ENCODE measurements at places on chromosomes 4 and X.

DNA sequence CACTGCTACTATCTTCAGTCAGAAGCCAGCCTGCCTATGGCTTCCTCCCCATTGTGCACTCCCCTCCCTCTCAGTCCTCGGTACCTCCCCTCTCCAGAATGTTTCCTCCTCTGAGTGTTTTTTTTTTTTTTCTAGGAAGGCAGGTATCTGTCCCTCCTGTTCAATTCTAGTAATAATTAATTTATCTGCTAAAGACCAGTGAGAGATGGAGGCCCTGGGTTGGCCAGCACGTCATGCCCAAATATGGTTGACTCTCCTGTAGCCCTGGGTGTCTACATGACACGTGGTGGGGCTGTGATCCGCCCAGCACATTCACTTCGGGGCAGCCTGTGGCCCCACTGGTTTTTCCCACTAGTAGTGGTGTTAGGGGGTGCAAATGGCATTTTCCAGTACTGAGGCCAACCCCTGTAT lies 1.8 kb downstream of the FLNA start:
- DNase-seq, result no peak

GRCh38 chr4:69589884-69590283 lies 49.6 kb downstream of the UGT2A2 start:
- no peak for DNase-seq

DNA sequence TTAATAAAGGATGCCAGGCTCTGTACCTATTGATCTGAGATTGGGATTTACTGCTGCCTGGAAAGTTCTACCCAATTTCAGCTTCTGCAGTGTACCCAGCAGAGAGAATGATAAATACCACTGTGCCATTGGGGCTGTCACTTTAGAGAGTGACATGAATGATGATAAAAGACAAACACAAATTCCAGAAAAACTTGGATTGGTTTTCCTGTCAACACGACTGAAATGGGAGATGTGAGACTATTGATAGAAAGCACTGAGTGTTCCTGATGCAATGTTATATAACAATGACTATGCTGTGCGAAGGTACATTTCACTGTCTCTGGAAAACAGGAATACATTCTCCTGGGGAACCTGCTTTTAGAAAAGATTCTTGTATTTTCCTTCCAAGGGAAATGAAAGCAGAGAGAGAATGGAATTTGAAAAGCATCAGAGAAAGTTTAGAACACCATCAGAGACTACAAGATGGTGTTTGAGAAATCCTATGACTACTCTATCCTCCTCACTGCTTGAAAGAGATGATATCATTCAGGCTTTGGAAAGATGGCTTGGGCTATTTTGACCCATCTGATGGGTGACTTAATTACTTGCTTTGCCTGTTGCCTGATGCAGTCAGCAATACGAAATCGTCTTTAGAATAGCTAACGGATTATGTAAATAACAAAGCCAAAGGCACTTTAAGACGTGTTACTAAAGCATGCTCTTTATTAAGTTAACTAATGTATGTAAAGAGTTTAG lies 49.7 kb downstream of the MID1IP1 start:
- no peak for DNase-seq

DNA sequence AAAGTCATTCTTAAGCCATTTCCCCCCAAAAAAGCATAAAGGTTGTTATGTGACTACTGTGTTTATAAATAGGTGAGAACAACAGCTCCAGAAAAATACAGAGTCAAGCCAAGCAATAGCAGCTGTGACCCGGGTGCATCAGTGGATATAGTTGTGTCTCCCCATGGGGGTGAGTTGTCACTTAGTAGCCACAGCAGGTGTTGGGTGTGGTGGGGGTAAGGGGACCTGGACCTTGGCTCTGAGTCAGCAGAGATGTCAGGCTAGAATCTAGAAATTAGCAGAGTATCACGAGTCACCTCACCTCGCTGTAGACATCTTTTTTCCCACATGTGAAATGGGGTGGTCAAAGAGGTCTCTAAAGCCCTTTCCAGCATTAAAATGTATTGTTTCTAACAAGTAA lies 42.4 kb downstream of the MOSPD2 start:
- no peak for DNase-seq

- no peak for DNase-seq
Observed at GRCh38 chr4:52110171-52110570, 59.1 kb downstream of the SPATA18 start.

GRCh38 chr4:172892300-172892699 lies 276.3 kb upstream of the GALNT7 start:
- no peak for DNase-seq

DNA sequence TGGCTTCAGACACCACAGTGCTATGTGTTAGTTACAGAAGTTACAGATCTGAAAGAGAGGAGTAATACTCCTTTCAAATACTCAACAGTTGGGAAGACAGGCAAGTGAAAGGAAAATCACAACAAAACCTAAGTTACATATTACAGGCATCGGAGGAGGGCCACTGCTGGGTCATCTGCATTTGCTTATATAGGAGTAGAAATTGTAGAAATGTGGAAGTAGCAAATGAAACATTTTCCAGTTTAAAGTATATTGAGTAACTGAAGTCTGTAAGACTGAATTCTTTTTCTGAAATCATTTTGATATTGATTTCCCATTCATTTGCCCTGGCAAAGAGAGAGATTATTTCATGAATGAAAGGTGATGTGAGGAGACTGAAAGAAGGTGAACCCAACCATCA lies 201.7 kb downstream of the SPRY1 start:
- no peak for DNase-seq

GRCh38 chrX:153708415-153708814 lies 15.8 kb downstream of the BCAP31 start:
- peak; percentile 4 for DNase-seq

GRCh38 chr4:163568843-163569242 lies 74.4 kb downstream of the TMA16 start:
- no peak for DNase-seq

- peak; percentile 63 for DNase-seq
Observed at GRCh38 chrX:69503228-69503781, 821 bp upstream of the NALF2 start.

- no peak for DNase-seq
Observed at GRCh38 chr4:71830-72229, 18.7 kb downstream of the ZNF595 start.

DNA sequence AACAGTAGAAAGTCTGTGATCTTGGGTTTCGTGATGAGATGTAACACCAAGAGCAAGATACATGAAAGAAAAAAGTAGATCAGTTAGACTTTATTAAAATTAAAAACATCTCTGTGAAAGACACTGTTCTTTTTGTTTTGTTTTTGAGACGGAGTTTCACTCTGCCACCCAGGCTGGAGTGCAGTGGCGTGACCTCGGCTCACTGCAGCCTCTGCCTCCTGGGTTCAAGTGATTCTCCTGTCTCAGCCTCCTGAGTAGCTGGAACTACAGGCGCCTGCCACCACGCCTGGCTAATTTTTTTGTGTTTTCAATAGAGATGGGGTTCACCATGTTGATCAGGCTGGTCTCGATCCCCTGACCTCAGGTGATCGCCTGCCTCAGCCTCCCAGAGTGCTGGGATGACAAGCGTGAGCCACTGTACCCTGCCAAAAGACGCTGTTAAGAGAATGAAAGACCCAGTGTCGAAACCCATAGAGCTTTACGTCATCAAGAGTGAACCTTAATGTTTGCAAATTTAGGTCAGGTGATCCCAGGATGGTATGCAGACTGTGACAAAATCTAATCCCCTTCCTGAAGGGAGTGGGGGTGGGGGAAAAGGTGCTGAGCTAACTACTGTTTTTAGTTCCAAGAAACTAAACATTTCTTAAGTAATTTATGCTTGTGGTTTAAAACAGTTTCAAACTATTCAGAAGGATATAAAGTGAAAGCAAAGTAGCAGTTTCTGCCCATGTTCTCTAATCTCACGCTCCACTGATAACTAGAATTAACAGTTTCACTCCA lies 8.0 kb downstream of the OFD1 start:
- no peak for DNase-seq

GRCh38 chrX:116872931-116873330 lies 410.2 kb upstream of the CT83 start:
- no peak for DNase-seq

- peak; percentile 43 for DNase-seq
Observed at GRCh38 chr4:183443655-183444213, 702 bp upstream of the CDKN2AIP start.

DNA sequence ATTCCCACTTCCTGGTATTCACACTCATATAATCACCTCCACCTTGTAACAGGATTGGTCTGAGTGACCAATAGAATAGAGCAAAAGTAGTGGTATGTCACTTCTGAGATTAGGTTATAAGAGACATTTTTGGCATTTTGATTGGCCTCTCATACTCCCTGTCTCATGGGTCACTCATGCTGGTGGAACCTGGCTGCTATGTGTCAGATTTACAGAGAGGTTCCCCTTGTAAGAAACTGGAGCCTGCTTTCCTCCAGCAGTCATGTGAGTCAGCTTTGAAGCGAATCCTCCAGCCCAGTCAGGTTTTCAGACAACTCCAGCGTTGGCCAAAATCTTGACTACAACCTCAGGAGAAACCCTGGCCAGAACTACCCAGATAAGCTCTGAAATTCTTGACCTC lies 2.6 kb upstream of the OTUD4 start:
- DNase-seq, result no peak

GRCh38 chr4:85166318-85166717 lies 199.8 kb upstream of the WDFY3 start:
- peak; percentile 64 for DNase-seq

DNA sequence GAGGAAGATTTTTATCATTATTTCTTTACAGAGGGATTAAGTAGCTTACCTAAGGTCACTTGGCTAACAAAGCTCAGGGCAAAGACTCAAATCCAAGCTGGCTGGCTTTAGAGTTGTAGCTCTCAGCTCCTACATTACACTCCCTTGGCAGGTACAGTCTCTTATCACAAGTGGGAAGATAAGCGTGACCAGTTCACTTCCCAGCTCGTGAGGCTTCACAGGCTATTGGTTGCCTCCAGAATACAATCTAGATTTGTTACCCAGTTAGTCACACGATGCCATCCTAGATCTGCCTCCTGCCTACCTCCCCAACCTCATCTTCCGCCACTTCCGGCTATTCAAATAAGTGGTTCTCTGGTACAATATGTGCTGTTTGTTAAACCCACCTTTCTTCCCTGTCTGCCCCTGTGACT lies 3.7 kb downstream of the MMRN1 start:
- no peak for DNase-seq

- no peak for DNase-seq
Observed at GRCh38 chrX:135315864-135316263, 6.6 kb downstream of the ETDC start.

DNA sequence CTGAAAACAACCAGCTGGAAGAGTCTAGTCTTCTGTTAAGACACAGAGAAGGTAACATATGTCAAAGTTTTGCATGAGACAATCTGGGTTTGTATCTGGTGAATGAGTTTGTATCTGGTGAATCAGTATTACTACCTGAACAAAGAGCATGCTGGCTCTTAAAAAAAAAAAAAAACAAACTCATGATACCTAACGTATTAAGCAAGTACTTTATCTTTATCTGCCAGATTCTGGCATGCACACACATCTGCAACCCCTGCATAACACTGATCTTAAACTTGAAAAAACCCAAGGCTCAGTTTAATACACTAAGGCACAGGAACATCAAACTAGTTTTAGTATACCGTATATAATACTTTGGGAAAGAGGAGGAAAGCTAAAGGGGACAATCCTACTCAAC lies 5.8 kb downstream of the YTHDC1 start:
- DNase-seq, result no peak

DNA sequence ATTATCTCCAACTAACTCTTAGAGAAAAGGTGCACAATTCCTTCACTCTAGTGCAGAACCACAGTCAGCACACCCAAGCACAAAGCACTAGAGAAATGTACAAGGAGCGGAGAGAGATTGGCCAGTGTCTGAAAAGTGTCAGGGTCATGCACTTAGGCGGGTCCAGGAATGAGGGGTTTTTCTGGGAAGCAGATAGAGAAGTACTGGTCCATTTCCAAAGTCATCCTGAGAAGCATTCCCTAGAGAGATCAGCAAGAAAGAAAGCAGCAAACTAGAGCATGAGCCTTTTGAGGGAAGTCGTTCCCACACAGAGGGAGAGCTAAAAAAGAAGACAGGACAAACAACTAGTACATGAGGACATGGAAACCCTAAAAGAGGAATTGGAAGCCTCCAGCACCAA lies 168.1 kb upstream of the MAP3K15 start:
- no peak for DNase-seq

GRCh38 chr4:96543346-96543745 lies 703.5 kb downstream of the PDHA2 start:
- no peak for DNase-seq

DNA sequence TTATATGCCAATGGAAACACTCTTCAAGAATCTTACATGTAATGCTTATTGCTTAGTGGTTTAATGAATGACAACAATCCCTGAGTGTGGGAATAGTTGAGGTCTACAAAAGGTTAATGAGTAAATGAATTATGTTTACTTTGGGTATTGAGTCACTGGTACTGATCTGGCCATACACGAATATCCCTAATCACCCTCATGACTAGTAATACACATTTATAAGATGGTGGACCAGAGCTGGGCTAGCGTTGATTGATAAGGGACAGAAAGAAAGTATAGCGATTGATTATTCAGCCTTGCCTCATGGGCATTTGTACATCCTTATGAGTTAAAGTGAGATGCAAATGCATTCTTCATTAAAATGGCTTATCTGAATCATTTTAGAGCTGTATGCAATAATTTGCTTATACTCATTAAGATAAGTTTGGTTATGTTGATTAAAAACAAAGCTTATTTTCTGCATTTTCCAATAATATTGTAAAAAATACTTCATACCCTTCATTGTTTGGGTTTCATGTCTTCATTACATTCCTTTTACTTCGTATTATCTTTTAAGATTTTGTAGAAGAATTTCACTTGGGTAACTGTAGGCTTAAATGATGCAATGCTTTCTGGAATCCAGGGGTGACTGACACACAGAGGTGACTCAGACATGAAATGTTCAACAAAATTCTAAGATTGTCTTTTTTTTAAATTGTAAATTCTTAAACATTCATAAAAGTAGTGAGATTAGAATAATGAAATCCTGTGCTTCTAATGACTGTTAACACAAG lies 47.4 kb downstream of the FGF2 start:
- no peak for DNase-seq

- DNase-seq, result no peak
Observed at GRCh38 chr4:8846046-8846720, 25.5 kb downstream of the HMX1 start.

- no peak for DNase-seq
Observed at GRCh38 chr4:16387448-16387847, 161.2 kb upstream of the TAPT1 start.

Measured in SHP77 (cell line).